ENCODE measurements at places on chromosomes 16 and 17.

DNA sequence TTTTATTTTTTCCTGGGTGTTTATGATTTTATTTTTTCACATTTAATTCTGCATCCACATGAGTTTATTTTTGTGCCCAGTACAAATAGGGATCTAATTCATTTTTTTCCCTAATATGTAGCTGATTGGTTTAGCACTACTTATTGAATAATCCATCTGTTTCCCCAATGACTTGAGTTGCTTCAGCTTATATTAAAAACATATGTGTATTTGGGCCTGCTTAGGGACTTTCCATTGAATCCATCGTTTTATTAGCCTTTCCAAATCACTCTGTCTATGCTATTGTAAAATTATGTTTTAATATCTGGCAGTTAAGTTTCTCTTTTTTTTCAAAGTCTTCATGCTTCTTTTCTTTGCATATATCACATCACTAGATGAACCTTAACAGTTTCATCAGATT, 42.2 kb downstream of the WWP2 start:
- DNase-seq, result no peak

- DNase-seq, result no peak
These were observed 98.3 kb upstream of the MYOCD start for GRCh38 chr17:12567077-12568053.

GRCh38 chr17:4256952-4257351, 6.8 kb downstream of the ANKFY1 start:
- no peak for DNase-seq

GRCh38 chr16:17373533-17373932, 97.2 kb downstream of the XYLT1 start:
- DNase-seq, result no peak

DNA sequence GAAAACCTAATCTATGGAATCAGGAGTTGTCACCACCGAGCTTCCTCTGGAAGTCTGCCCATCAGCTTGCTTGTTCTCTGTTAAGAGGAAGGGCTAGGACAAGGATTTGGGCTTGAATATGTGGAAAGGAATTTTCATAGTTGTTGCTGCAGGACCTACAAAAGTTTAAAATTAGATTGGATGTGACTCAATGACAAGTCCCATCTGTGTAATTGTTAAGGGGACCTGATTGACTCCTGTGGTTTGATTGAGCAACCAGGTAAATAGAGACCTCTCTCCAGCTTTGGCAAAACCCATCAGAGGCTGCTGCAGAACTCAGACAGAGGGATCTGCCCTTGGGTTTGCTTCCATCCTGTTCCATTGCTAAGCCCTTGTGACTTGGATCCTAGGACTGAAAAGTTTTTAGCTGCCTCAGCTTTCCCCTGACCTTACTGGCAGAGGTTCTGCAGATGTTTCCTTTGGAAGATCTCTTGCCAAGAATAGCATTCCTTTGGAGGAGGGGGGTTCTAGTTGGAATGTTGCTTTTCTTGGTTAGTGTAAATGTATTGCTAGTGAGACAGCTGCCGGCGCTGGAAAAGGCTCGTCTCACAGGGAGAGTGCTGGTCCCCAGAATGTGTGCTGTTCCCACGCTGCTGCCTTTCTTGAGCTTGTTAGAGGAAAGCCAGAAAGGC, 50.0 kb downstream of the SF3B3 start:
- no peak for DNase-seq
